ENCODE measurements at places on chromosomes 7 and 10.
A peak's percentile ranks its signal among the peaks of the same experiment; 100 is the strongest.

DNA sequence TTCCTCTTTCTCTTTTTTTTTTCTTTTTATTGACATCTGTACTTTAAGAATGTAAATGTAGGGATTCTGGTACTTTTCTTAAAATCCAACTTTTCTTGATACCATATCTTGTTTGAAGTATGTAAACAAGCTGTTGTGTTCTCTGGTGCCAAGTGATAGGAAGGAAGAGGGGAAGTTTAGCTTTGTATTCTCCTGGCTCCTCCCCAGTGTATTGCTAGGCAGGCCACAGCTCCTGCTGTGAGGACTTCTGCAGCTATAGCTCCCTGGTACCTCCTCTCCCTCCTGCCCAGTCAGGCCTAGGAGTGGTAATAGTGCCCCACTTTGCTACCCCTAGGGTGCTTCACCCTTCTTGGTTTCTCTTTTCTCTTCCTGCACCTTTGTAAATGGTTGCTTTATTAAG lies 45.3 kb upstream of the SP8 start:
- no peak for DNase-seq

GRCh38 chr10:104735757-104736391 lies 94.8 kb downstream of the SORCS3 start:
- no peak for DNase-seq

DNA sequence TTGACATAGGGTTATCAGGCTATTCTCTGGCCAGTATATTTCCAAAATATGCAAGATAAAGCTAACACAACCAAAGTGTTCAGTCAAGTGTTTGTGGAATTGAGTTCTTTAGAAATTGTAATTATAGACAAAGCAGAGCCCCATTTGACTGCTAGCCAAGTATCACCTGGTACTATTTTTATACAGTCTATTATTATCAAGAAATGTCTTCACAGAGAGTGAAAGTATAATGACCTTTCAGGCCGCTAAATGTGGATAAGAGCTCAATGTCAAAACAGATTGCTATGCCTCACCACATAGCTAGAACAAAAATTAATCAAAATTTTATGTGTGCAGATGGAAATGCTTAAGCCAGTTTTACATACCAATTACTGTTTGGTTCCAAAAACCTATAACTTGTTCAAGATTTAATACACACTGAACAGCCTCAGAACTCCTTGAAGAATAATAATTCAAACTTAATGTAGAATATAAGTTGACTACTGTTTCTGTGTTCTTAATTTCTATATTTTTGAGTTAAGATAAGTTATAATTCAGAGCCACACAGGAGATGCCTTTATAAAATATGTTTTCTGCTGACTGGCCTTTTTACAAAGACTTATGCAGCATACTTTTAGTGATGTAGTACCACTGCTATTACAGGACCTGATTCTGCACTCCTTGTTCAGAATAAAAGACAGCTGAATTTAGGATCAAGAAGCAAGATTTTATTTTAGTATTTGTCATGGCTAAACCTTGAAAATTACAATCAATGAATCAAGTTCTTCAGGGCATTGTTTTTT lies 31.0 kb downstream of the PRPS1L1 start:
- no peak for DNase-seq

DNA sequence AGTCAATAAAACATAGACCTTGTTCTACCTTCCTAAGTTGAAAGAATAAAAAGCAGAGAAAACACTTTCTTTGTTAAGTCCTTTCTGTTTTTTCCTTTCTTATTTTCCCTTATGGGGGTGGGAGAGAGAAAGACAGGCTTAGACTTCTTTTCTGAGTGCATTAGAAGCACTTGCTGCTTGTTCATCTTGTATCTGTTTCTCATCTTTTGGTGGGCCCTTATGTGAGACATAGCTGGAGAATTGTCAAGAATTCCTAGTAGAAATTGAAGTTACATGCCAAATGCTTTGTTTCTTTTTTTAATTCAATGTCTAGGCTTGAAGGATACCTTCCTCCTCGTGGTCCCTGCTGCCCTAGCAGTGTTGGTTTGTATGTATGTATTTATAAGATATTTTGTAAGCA lies 6.7 kb downstream of the EIF4EBP2 start:
- no peak for DNase-seq

DNA sequence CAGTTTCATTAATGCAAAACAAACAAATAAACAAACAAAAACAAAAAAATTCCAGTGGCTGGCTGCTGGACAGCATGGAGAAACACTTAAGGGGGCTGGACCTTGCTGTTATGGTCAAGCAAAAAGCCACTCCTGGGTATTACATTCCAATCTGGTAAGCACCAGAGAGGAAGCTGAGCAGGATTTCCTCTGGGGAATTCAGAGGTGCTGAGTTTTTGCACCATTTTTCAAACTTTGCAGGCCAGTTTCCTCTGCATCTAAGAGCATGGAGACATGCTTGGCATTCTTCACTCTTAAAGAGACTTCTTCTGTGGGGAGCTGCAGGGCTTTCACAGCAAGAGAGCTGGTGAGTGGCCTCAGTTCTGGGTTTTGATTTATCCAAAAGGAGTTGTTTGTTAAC lies 84.5 kb downstream of the FZD1 start:
- no peak for DNase-seq

DNA sequence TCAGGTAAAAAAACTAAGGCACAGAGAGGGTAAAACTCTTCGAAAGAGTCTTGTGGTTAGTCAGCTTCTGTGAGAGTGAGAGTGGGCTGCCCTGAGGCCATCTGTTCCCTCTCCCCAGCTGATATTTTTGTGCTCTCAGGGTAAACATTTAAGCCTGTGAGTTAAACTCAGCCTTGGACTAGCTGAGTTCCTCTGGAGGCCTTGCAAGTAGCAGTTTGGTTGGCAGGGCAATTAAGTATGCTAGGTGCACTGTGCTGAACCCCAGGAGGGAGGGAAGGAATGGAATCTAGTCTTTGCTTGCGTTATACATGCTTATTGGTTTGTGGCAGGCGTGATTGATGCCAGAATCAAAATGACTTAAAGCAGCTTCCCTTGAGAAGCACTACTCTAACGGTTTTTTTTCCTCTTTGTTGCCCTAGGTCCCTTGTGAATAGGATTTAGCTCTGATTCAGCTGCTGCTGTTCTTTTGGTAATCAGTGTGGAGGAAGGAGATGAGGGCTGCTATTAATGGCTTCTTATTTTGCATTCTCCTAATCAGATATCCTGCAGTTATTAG lies 140.2 kb downstream of the AUTS2 start:
- DNase-seq: no peak

DNA sequence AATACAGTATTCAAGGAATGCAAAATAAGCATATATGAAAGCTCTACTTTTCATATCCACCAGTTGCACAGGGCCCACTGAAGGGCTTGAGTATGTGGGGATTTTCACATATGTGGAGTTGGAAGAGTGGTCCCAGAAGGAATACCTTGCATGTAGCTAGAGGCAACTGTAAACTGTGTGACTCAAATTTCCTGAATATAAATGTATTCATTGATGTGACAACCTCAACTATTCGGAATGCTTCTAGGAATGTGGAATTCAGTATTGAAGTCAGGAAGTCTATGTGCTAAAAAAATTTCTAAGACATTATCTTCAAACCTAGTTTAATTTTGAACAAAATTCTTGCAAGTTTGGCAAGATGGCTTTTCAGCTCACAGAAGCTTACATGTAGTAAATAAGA lies 695.5 kb upstream of the SEMA3D start:
- no peak for DNase-seq

- DNase-seq: no peak
These were observed 8.3 kb downstream of the IQCE start for GRCh38 chr7:2566890-2567678.

DNA sequence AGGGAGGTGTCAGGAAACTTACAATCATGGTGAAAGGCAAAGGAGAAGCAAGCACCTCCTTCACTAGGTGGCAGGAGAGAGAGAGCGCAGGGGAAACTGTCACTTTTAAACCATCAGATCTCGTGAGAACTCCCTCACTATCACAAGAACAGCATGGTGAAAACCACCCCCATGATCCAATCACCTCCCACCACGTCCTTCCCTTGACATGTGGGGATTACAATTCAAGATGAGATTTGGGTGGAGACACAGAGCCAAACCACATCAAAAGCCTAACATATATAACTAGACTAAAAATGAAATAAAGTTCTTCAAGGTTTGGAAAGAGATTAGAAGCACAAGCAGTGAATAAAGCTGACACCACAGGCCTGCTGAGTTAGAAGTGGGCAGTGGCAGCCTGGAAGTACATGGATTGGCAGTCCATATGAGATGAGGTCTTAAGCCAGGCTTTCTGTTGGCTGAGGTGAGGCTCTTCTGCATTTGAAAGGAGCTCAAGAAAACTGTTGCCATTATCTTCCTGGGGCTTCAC lies 96.4 kb upstream of the MDFIC start:
- DNase-seq: peak; percentile 9

GRCh38 chr7:71290452-71290851 lies 158.5 kb downstream of the GALNT17 start:
- DNase-seq: no peak

- DNase-seq: no peak
These were observed 77.9 kb downstream of the GSAP start for GRCh38 chr7:77338260-77338659.

DNA sequence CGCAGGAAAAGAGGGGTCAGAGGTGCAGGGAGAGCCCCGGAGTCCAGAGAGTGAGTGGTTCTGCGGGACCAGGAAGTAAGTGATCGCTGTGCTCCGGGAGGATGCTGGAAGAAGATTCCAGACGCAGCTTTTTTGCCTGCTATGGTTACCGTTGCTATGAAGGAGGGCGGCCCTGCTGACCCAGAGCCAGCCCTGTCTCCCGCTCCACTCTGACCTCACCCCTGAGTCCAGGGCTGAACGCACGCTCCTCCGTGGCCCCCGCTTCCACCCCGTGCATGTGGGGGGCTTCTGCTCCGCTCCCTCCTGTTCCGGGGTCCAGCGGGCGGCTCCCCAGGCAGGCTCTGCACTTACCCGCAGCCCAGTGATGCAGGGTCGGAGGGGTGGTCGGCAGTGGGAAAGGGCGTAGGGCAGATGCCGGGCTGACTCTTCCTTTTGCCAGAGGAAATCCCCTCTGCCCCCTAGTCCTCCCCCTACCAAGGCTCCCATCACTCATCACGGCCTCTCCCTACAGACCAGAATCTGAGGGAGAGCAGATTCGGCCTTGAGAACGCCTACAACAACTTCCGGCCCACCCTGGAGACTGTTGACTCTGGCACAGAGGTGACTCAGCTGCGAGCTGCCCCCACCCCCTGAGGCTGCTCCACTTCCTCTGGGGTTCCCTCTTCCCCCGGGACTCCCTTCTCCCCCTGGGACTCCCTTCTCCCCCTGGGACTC lies 2.7 kb upstream of the MUC17 start:
- DNase-seq: peak; percentile 21

- no peak for DNase-seq
These were observed 575.6 kb downstream of the KIF20B start for GRCh38 chr10:90276894-90277475.

GRCh38 chr7:127976738-127977120 lies 54.5 kb downstream of the LRRC4 start:
- DNase-seq: no peak

GRCh38 chr10:114871379-114871778 lies 49.8 kb downstream of the FHIP2A start:
- no peak for DNase-seq

GRCh38 chr10:98041352-98042043 lies 11.1 kb upstream of the CRTAC1 start:
- DNase-seq: no peak

- DNase-seq: no peak
These were observed 12.9 kb upstream of the ITGB1 start for GRCh38 chr10:32970910-32971309.

DNA sequence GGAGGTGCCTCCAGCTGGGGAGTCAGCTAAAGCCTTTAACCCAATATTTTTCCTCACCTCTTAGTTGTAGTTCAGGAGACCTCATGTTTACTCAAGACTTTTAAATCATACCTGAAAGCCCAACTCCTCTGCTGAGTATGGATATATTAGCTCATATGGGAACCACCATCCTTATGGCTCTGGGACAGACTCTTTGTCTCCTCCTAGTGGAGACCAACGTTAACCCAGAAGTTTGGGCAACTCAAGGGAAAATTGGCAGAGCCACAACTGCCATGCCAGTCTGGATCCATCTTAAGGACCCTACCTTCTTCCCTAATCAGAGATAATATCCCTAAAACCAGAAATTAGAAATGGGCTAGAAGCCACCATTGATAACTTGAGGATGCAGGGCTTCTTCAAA lies 80.8 kb downstream of the TMEM106B start:
- no peak for DNase-seq

GRCh38 chr7:145151676-145152075 lies 315.8 kb upstream of the TPK1 start:
- DNase-seq: no peak

DNA sequence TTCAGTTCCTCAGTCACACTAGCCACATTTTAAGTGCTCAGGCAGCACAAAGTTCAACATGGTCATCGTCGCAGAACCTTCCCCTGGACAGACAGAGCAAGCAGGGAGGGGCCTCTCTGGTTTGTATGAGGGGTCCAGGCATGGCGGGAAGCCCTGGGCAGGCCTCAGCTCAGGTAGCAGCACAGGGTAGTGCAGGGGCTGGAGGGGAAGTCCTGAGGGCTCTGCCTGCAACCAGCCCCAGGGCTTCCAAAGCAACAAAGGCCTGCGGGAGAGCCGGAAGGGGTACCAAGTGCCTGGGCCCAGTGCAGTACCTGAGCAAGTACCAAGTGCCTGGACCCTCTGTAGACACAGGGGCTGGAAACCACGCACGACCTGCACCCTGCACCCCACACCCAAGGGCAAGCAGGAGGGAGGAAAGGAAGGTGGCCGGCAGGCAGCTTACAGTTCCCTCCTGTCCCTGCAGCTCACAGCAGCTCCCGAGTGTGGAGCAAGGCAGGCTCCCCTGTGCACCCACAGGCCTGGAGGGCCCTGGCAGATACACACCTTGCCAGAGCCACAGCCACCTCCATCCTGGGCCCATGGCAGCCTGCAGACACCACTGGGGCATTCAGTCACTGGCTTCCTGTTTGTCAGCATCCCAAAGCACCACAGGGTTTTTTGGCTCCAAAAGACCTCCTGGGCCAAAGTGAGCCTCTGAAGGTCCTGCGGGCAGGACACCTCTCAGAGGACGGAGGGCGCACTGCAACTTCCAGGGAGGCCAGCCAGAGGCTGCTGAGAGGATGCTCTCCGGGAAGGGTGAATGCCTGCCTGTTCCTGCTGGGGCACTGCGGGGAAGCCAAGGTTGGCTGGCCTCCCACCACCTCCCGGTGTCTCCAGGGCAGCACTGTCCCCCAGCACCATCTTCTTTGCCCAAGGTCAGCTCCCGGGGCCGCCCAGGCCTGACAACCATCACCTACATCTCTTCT lies 6.5 kb upstream of the RET start:
- DNase-seq: no peak

DNA sequence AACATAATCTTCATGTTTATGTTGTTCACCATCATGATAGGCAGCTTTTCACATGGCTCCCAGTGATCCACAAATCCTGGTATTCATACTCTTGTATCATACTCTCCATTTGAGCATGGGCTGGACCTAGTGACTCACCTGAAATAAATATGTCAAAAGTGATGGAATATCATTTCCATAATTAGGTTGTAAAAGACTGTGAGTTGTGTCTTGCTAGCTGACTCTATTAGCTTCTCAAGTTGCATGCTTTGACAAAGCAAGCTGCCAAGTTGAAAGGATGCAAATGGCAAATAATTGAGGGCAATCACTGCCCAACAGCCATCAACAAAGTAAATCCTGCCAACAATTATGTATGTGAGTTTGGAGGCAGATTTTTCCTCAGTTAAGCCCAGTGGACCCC lies 300.4 kb downstream of the AHR start:
- no peak for DNase-seq

All from activated CD4-positive, alpha-beta T cell treated with anti-CD3 and anti-CD28 coated beads, Interleukin-2, amount 50 U/mL, for 24 hours (primary cell).